ENCODE measurements at places on chromosomes 3 and 15.

- no peak for DNase-seq
Measured at GRCh38 chr15:81897057-81897677, 148.7 kb downstream of the MEX3B start.

GRCh38 chr3:153820035-153820434 is 301.2 kb upstream of the ARHGEF26 start:
- DNase-seq, result no peak

DNA sequence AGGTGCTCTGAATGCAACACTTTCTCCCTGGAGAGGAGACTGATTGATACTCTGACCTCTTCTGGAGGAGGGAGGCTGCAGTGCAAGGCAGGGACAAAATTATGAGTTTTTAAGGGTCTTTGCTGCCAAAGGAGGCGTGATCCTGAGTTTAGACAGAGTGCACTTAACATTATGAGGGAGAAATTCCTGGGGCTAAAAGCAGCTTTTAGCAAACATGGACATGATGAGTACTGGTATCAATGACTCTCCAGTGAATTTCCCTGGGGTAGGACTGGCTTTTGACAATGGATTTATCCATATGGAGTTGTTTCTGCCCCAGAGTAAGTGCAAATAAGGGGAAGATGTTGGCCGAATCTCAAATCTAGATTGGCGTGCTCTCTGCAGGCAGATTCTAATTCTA is 133.1 kb downstream of the THSD4 start:
- no peak for DNase-seq

DNA sequence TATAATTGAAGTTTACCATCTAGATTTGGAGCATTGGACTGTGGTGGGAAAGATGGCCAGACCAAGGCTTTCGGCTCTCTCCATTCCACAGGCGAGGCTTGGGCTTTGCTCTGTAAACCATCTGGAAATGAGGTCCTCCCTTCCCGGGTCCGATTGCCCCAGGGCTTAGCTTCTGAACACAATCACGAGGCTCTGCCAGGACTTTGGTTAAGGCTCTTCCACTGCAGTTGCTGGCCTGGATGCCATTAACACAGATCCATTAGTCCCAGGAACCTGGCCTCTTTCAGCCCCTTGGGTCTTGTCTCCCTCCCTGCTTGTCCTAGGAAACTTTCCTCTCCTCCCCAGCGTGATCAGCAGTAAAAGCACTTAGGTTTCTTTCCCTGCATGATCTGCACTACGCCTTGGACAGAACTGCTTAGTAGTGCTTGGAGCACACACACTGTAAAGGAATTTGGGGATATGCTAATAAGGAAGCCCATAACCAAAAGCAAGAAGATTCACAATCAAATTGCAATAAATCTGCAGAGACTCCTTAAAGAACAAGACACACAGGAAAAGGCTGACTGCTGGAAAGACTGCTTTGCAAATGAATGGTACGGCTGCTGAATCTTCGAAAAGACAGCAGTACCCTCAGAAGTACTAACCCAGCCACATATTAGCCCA is 154.3 kb downstream of the ECT2 start:
- DNase-seq, result no peak

- DNase-seq, result no peak
Measured at GRCh38 chr3:165103616-165104015, 25.3 kb upstream of the SI start.

DNA sequence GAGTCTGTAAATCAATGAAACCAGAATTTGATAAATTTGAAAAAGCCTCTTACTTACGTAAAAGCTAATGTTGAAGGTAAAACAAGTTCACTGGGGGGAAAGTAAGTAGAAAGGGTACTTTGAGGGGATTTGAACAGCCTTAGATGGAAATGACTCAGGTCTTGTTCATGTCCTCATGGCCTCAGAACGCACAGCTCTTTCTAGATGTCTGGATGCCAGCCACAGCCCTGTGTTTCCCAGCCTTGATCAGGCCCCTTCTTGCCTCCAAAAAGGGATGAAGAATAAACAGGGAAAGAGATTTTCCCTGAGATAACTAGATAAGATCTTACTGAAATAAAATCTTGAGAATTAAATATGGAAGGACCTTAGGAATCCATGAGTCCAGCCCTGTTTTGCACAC is 237.1 kb upstream of the GOLGA6L4 start:
- no peak for DNase-seq

DNA sequence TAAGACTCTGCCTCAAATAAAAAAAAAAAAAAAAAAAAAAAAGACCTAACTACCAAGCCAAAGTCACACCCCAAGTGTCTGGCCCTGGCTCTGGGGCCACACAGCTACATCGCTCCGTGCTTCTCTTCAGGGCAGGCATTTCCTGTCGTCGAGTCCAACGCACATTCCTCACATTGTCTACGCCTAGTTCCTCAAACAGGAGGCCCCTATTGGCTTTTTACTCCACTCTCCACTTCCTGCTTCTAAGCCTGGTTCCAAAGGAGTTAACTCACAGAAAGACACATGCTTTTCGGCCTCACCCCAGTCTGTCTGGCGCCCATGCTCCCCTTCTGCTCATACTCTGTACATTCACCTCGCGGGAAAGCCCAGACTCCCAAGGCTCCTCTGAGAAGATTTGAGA is 28.8 kb downstream of the KNG1 start:
- peak; percentile 57 for DNase-seq

GRCh38 chr3:13822042-13822441 is 57.8 kb downstream of the WNT7A start:
- DNase-seq, result no peak

GRCh38 chr3:161348796-161349400 is 22.4 kb downstream of the SPTSSB start:
- no peak for DNase-seq

GRCh38 chr15:26758079-26758478 is 14.8 kb downstream of the GABRB3 start:
- DNase-seq, result no peak

DNA sequence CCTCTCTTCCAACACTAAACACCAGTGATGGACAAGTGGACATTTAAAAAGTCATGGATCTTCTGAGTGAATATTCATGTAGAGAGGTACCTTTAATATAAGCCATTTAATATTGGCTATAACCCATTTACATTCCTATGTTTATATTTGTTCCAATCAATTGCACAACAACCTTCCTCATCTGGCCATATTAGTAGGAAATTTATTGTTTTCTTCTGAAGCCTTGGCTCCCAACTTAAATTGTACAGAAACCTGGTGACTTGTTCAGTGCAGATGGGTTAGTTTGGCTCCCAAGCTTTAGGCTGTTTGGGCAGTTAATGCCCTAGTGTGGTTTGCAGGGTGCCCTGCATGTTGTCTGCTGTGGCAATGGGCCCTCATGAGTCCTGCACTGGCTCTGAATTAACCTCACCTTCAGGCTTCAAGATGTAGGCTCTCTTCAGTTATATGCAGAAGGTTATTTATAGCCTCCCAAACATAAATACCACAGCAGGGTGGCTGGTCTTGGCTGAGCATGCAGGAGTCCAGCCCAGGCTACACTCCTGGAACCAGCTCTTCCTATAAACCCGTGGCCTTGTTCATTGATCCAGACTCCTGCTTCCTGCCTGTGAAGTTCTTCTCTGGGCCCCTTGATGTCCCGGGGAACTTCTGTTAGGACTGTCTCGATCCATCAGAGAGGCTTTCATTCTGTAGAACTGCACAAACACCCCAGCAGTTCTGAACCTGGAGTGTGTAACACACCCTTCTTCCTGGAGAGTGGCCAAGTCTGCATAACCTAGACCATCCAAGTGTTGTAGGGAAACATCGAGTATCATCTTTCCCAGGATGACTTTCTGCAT is 57.0 kb downstream of the DUT start:
- DNase-seq, result no peak

DNA sequence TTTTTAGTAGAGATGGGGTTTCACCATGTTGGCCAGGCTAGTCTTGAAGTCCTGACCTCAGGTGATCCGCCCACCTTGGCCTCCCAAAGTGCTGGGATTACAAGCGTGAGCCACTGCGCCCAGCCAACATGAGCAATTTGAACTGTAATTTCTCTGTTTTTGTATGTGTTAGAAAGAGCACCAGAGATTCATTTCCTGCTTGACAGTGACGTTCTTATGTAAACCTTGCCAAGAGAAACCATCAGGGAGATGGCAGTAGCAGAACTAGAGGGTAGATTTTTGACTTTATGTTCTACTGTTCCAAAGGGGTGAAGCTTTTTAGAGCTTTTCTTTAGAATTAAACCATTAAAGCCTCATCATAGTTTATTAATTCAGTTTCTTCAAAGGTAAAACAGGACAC is 148.1 kb upstream of the UMPS start:
- DNase-seq, result no peak

All from transverse colon (tissue), 4 donors.